Fibroblast of upper back skin (primary cell): ENCODE measurements at places on chromosomes 12 and 14.

DNA sequence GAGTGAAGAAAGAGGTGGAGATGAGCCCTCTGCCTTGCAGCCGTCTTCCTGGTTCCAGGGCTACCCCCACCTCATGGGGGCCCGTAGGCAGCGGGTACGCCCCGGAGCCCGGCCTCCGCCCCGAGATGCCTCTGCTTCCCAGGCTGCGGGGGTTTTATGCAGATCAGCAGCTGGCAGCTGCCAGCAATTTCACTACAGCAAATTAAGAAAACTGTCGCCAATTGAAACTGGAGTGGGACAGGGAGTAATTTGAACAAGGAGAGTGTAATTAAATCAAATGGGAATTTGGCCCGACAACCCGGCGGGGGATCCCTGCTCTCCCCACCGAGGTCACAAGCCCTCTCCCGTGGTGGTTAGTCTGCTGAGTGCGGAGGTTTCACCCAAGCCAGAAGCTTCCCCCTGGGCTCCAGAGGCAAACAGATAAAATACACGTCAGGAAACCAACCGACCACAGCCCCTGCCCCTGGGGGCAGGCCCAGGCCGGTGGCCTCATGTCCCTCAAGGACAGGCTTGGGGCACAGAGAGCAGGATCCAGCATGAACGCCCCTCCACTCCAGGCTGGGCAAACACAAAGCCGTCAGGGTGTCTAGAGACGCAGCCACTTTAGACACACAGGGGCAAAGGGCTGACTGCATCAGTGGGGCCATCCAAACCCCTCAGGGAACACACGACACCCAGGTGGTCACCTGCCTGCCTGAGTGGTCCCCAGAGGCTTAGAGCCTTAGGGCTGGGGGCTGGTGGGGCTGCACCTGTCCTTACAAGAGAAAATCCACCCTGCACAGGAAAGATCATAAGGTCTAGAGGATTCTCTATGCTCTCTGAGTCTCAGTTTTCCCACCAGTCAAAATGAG lies 53.8 kb downstream of the TESC start:
- no peak for DNase-seq

DNA sequence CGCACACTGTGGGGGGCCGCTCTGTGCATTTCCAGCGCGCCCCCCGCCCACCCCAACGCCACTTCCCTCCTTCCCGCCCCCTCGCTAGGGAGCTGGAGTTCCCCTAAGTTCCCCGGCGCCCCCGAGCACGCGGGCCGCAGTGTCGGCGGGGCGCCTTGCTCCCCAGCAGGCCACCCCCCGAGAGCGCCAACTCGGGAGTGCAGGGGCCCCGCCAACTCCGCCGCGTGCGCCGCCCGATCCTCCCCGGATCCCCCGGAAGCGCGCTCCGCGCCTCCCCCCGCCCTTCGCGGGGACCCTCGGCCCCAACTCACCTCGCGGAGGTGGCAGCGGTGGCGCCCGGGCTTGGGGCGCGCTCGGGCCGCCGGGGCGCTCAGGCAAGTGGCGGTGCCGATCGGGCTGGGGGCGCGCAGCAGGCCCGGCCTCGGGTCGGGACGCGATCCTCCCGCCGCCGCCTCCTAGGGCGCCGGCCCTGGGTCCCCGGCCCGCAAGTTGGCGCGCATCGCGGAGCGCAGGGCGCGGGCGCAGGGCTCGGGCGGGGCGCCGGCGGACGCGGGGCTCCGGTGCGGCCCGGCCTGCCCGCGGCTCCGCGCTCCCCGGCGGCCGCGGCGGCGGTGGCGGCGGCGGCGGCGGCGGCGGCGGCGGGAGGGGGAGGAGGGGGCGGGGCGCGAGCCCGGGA lies at the start of gene NCOR2:
NCOR2 (minus strand) TSS at position 616 of the 676 bp plus-strand sequence. CDS start 72,361 bp downstream, outside the sequence.
- DNase-seq: no peak

DNA sequence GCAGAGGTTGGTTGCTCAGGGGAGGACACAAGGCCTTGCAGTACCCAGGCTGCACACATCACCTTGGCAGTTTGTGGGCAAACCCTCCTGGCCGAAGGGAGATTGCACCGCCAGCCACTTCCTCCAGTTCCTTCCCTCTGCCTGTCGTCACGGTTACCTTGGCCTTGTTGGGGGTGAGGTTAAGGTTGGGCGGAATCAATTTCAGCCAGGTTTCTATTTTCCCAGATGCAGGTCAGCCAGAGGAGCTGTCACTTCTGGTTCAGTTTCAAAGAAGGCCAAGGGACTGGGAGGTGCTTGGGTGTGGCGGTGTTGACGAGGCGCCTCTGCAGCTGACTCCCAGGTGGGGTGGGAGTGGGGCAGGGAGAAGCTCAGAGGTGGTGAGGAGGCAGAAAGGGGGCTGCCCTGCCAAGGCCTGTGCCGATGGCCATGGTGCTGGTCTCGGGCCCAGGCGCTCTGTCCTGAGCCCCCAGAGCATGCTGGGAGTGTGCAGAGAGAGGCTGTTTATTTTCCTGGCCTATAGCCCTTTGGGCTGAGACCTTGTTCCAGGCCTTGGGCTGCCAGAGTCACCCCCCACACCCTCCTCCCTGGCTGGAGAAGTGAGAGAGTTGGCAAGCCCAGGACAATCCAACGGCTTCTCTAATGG lies 31.4 kb downstream of the JDP2 start:
- DNase-seq: no peak

DNA sequence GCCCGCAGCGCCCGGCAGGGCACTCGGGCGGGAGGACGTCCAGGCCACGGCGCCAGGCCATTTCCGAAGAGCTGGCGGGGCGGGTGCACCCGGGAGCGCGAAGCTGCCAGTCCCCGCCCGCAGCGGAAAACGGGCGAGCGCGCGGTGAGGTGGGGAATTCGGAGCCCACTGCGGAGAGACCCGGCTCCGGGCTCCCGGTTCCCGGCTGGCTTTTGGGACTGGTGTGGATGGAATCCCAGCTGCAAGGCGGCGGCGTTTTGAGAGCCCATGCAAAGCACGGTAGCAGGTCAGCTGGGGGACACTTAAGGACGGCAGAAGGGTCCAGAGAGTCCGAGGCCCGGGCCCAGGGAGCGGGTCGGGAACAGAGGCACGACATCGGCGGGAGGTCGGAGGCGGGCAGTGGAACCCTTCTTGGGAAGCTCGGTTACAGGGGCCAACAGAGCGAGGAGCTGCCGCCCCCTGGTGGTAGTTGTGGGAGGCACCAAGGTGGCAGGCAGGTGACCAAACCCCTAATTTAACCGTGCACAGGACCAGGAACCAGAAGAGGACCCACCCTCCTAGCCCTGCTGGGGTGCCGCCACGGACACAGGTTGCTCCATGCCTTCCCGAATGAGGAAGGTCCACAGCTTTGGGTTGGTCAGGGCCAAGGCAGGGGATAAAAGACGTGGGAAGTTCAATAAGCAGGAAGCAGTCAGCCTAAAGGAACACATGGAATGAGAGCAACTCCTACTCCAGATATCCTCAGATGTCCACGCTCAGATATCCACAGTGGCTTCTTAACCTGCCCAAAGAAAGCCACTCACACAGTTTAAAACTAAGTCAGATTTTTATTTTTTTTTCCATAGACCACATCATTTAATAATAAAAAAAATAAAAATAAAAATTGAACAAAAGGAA lies 685 bp upstream of the CDH24 start:
- peak; percentile 79 for DNase-seq

DNA sequence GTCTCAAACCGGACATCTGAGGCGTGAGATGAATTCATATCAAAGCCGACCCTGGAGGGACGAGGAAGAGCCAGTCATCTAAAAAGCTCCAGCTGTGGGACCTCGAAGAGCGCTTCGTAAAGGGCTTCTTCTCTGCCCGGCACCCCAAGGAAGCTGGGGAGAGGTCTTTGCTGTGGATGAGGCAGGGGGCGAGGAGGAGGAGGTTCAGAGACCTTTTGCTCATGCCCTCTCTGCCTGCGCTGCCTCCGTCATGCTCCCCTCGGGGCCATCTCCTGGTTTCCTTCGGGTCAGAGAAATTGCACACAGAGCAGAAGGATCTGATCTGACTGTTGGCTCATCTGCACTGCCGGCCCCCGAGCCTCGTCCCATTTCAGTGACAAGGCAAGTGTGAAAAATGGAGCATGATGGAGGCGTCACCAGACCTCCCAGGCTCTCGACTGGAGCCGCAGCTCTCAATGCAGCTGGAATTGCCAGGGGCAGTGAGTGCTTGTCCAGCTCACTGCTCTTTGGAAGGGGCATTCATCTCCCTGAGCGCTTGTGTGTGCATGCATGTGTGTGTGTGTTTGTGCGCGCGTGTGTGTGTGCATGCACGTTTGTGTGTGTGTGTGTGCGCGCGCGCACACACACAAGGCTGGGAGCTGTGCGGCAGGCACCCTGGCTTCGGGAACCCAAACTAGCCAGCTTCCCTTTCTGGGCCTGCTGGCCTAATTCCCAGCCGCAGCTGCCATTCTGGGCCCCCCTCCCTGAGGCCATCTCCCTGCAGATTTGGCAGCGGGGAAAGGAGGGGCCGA lies 9.2 kb downstream of the CABP1 start:
- peak; percentile 3 for DNase-seq

GRCh38 chr14:26867171-26867757 lies 269.4 kb upstream of the NOVA1 start:
- no peak for DNase-seq

- DNase-seq: peak; percentile 94
These were observed 209.6 kb downstream of the CRADD start for GRCh38 chr12:93886533-93887511.

GRCh38 chr14:103875010-103875409 lies 27.6 kb upstream of the PPP1R13B start:
- DNase-seq: no peak

GRCh38 chr12:46743456-46743855 lies 82.3 kb downstream of the SLC38A4 start:
- peak; percentile 87 for DNase-seq

DNA sequence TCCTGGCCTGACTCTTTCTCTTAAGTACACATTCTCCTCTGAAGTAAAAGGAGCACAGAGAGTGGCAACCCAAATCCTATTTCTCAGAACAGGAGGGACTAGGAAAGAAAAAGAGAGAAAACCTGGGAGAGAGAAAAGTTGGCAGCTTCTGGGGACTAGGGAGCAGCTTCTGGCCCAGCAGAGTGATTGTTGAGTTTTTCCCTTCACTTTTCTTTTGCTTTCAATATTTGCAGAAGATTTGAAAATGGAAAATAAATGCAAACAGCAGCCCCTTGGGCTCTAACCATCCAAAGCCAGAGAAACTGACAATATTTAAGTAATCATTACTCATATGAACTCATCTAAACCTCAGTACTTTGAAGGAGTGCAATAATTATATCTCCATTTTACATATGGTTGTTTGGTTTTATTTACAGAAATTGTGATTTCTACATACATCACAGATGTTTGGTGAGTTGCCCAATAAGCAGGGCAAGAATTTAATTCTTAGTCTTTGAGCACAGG lies 28.8 kb upstream of the IGF1 start:
- no peak for DNase-seq

DNA sequence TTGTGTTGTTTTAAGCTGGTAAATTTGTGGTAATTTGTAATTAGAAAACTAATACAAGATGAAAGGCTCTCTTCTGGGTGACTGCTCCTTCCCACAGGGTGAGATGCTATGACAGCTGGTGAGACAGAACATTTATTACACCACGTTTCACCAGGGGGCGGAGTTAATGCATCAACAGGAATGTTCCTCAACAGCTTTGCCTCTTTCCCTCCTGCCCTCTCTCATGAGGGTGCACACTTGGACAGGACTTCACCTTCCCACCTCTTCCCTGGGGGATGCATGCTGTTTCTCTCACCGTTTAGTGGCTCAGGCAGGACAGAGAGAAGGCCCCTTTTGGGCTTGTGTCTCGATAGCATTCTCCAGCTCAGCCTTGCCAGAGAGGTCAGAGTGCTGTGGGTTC lies 13.4 kb upstream of the PPP1R1A start:
- DNase-seq: peak; percentile 42

GRCh38 chr12:30880061-30880460 lies 46.5 kb upstream of the TSPAN11 start:
- no peak for DNase-seq

- DNase-seq: no peak
These were observed 26.7 kb upstream of the RAB21 start for GRCh38 chr12:71727958-71728357.

DNA sequence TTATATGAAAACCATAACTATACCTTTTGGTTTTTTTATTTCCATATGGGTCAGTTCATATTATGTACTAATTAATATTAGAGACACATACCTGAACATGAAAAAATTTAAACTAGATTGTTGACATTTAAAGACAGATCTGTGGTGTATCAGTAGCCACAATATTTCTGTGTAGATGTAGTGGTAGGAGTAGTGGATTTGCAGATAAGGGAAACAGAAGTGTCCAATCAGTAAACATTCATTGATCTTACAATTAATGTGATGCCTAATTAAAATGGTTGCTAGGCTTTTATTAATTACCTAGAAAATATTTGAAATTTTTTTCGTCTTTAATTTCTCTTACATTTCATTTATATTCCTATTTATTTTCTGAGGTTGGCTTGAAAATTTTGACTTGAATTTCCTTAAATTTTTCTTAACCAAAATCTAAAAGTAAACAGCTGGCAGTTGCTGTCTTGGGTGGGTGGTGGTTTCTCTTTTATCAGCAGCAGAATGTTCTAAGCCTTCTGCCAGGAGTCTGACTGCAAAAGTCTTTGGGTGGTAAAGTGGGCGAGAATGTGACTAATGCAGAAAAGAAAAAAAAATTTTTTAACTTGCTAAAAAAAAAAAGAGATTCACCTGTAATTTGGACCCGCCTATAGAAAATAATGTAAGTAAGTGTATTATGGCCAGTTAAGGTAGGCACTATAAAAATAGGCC lies 2.4 kb downstream of the FGFR1OP2 start:
- no peak for DNase-seq

- DNase-seq: no peak
These were observed 171.6 kb downstream of the DPY19L2 start for GRCh38 chr12:63496654-63497053.

GRCh38 chr12:16150276-16150675 lies 127.2 kb downstream of the SLC15A5 start:
- no peak for DNase-seq

GRCh38 chr14:41201696-41202095 lies 405.0 kb upstream of the LRFN5 start:
- DNase-seq: no peak

DNA sequence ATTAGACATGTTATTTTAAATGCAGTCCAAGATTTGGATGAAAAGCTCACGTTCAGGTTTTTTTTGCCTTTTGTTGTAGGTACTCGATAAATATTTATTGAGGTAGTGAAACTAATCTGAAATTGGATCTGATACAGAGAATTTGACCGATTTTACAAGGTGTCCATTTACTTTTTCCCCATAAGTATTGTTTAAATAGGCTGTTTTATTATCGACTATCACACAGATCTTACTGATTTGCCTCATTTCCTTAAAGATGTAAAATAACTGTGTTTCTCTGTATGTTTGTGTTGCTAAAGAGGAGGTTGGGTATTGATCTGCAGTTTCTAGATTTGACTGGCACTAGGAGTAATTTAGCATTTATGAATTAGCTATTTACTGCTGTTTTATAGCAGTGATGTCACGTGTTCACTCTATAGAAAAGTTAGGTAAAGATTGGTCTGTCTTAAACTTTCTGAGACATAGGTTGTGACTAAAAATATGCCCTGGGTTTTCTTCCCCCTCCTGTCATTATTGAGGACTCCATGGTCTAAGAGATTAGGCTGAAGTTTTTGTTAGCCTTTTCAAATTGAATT lies 3.5 kb downstream of the RAP1B start:
- DNase-seq: no peak

GRCh38 chr12:121581686-121582429 lies 1.0 kb upstream of the KDM2B start:
- DNase-seq: peak; percentile 43
